NCI-H524 (cell line): ENCODE measurements at places on chromosomes 12 and 14.

DNA sequence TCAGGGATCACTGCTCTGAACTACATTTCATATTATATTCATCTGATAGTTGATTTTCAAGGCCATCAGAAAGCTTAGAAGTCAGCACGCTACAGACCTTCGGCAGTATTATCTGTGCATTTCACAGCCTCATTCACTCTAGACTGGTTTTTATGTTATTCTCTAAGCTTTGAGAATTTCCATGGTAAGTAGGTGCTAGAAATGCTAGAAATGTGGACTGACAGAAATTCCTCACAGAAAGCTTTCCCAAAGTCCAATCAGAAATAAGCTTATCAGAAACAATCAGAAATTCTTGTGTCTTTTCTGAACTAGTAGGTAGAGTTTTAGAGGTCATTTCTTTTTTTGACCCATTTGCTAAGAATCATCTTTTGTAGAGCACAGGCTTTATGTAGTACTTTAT lies 176.6 kb downstream of the TMTC3 start:
- DNase-seq, result no peak

- peak; percentile 98 for DNase-seq
Observed at GRCh38 chr14:95218472-95219193, 61.3 kb upstream of the DICER1 start.

GRCh38 chr12:21666722-21667121 lies 9.1 kb upstream of the LDHB start:
- DNase-seq, result no peak

DNA sequence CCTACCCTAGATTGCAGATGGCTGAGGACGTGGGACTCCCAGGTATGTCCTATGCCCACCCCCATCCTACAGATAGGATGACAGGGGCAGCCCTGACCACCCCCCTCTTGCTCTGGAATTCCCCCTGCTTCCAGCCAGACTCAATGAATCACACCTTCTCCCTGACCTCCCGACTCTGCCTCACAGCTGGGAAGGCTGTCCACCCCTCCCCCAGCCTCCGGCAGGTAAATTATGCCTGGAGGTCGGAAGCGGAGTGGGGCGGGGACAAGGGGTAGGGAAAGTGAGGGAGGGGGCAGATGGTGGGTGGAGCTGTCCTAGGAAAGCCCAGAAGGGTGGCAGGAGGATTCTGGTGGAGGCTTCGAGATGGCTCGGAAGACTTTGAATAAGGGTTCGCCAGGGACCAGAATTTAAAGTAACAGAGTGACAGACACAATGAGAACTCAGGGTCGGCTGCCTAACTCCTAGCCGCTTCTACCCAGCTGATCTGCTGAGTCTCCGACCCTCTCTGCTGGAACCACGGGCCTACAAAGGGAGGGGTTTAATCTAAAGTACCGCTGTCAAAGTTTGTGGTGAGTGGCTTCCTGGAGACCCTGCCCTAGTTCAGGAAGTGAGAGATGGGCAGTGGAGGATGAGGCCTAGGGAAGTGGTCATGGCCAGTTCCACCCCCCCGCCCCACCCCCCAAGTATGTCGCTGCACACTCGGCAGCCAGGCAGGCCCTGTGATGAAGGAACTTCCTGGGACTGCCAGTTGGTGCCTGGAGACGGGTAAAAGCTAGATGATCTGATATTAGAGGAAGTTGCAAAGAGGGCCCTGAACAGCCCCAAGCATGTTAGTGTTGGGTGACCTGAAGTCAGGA lies 4.2 kb downstream of the PLEKHG3 start:
- no peak for DNase-seq

DNA sequence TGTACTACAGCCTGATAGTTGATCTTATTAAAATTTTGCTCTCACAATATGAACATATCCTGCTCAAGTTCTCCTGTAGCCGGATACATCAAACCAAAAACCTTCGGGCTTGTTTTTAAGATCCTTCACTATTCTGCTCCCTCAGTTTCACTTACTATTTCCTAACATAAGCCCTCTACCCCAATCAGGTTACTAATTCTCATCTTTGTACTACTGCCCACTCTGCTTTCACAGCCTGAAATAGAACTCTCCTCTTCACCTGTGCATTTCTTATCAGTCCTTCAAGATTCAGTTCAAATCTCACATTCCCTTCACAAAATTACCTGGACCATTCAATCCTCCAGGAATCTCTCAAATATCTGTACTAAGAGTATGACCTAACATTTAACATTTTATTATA lies 14.2 kb downstream of the PAWR start:
- DNase-seq, result no peak

- no peak for DNase-seq
Observed at GRCh38 chr14:101497684-101498525, 63.4 kb upstream of the DIO3 start.
